Activated T-cell treated with anti-CD3 and anti-CD28 coated beads, Interleukin-2, amount 50 U/mL, for 4 hours (primary cell): ENCODE measurements at places on chromosomes 16 and 17. TPM values are rescaled to one million over a fixed set of nuclear protein-coding genes. Genes with fewer than 3 reads are reported as not detected.

PDP2 gene
- 28.4 TPM for total RNA-seq

DNA sequence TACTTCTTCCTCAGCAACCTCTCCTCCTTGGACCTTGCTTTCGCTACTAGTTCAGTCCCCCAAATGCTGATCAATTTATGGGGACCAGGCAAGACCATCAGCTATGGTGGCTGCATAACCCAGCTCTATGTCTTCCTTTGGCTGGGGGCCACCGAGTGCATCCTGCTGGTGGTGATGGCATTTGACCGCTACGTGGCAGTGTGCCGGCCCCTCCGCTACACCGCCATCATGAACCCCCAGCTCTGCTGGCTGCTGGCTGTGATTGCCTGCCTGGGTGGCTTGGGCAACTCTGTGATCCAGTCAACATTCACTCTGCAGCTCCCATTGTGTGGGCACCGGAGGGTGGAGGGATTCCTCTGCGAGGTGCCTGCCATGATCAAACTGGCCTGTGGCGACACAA is 429 bp downstream of the OR2C1 start:
- DNase-seq: no peak

- DNase-seq: no peak
Measured at GRCh38 chr16:73232555-73233328, 184.8 kb upstream of the ZFHX3 start.

ZDHHC7 gene
- total RNA-seq: 34.6 TPM

GRCh38 chr17:45861165-45861564 is 16.5 kb downstream of the SPPL2C start:
- DNase-seq: no peak

DNA sequence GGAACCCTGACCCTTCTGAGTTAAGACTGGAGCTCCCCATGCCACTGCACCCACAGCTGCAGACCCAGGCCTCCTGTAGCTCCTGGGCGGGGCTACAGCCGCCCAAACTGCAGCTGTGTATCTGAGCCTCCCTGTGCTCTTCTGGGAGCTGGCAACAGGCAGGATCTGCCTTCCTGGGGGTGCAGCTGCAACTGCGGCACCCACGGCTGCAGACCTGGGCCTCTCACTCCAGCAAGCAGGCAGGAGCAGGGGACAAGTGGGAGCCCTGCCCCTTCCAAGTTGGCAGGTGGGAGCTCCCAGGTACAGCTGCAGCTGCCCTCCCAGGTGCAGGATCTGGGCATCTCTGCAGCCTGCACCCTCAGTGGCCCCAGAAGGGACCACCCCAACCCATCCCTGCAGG is 41.5 kb downstream of the SPACA3 start:
- DNase-seq: no peak

CETP gene
- total RNA-seq: 0.11 TPM

NUP93 gene
- 195 TPM for total RNA-seq

ARL5C gene
- total RNA-seq: not detected

IL17C gene
- not detected for total RNA-seq

DNA sequence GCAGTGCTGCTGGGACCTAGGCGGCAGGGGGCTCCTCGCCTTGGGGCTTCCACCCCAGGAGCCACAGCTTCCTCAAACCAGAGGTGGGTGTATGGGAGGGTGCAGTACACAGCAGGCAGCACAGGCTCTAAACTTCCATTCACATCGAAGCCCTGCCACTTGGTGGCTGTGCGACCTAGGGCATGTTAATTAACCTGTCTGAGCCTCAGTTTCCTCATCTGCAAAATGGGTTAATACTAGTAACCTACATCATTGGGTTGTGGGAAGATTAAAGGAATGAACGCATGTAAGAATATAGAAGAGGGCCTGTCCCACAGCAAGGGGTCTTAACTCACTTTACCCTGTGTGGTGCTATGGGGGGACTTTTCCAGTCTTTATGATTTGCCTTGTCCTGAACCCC is 26.8 kb upstream of the LHX1 start:
- no peak for DNase-seq

LRRC59 gene
- 153 TPM for total RNA-seq

DNA sequence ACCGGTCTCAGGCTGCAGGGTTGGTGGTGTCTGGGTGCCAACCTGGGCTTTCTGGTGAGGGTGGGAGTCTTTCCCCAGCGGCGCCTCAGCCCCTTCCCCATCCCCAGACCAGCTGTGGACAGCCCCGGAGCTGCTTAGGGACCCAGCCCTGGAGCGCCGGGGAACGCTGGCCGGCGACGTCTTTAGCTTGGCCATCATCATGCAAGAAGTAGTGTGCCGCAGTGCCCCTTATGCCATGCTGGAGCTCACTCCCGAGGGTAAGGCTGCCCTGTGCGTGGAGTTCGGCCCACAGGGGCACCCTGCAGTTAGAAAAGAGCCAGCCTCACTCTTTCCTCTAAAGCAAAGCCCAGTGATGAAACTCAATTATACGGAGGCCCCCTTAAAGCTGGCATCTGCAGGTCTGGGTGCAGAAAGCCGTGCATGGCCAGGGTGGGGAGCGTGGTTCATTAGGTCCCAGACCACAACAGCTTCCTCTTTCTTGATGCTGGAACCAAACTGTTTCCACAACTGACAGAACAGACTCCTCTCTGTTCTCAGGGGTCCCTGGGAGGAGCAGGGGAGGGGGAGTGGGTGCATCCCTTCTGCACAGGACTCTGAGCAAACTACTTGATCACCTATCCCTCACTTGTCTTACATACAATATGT is 10.7 kb downstream of the GUCY2D start:
- DNase-seq: no peak

- no peak for DNase-seq
Measured at GRCh38 chr16:28505489-28506137, 1.0 kb downstream of the IL27 start.

RASD1 gene
- 0.87 TPM for total RNA-seq

DNA sequence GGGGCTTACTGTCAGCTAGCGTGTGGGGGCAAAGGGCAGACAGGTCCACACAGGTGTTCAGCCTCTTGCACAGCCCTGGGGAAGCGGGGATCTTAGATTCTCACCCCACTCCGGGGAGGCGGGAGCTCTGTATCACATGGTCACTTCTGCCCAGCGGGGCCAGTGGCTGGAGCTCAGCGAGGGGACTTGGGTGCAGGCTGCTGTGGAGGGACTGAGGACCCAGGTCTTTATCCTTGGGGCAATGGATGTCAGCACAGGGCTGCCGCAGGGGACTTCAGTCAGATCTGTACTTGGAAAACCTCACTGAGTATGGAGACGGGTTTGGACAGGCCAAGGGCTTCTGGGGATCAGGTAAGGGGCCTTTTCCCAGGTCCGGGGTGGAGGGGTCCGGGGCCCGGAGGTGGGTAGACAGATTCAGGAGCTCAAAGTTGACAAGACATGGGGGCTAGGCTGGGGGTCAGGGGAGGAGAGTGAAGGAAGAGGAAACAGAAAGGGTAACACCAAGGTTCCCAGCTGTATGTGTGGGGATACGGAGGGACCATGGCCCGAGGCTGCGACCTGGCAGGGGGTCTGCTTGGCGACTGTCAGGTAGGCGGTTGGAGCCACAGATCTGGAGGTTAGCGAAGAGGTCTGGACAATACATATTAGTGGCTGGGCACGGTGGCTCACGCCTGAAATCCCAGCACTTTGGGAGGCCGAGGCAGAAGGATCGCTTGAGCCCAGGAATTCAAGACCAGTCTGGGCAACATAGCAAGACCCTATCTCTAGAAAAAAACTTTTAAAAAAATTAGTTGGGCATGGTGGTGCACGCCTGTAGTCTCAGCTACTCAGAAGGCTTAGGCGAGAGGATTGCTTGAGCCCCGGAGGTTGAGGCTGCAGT is 15.1 kb upstream of the BAIAP2 start:
- DNase-seq: no peak

DNA sequence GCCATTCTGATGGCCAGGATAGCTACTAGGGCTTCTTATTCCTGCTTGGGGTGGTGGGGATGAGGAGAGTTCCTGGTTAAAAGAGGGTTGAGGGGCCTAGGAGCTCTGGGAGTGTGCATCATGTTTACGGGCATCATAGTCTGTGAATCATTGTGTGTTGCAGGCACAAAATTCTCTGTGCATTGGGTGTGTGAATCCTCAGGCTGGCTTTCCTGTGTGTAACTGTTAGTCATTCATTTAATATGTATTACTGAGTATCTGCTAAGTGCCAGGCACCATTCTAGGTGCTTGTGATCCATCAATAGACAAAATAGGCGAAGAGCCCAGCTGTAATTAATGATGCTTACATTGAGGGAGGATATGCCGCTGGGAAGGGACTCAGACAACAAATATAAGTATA is 5.8 kb downstream of the PPY start:
- DNase-seq: no peak

MEIOC gene
- 0.35 TPM for total RNA-seq

DNA sequence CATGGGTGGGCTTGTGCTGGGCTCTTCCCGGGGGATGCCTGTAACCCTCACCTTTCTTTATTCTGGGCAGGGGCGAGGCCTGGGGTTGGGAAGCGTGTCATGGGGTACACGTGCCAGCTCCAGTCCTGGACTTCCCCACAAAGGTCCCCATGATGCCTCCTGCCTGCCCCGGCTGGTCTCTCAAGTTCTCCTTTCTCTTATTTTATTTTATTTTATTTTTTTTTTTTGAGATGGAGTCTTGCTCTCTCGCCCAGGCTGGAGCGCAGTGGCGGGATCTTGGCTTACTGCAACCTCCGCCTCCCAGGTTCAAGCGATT is 8.6 kb downstream of the ATP2A3 start:
- DNase-seq: no peak
